Cerebellar nuclear complex (tissue), 1 donor: ENCODE measurements at places on chromosomes 6 and 20.

DNA sequence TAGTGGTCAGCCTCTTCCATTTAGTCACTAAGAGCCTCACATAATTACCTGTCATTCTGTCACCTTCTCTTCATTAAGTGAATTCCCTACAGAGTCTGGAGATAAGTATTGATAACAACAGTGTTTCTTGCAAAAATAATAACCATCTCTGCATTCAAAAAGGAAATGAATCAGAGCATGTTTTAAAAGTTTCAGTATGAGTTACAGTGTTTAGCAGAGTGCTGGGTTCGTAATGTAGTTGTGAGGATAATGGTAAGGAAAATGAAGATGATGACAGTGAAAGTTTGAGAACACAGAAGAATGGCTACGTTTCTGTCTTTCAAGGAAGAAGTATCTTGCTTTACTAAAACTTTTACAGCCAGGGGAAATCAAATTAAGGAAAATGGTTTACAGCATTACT, 31.3 kb downstream of the GPRC6A start:
- no peak for DNase-seq

DNA sequence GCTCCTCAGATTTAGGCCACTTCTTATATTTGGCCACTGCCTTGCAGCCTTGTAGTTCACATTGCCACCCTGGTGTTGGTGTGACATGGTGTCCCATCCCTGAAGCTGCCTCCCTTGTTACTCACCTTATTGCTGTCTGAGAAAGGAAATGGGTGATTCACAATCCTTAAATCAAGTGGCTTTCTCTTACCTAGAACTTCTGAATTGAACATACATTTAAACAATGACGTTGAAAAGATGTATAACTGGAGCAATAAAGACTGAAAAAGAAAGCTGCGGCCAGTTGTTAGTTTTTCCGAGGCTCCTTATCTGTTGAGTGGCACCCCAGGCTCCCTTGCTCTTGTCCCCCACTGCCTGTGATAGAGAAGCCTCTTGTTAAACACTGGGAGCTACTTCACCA, 28.8 kb upstream of the GNRH2 start:
- DNase-seq = no peak

GRCh38 chr6:48184648-48185047, 73.7 kb upstream of the PTCHD4 start:
- no peak for DNase-seq

GRCh38 chr6:95017922-95018321, 559.4 kb upstream of the MANEA start:
- no peak for DNase-seq

DNA sequence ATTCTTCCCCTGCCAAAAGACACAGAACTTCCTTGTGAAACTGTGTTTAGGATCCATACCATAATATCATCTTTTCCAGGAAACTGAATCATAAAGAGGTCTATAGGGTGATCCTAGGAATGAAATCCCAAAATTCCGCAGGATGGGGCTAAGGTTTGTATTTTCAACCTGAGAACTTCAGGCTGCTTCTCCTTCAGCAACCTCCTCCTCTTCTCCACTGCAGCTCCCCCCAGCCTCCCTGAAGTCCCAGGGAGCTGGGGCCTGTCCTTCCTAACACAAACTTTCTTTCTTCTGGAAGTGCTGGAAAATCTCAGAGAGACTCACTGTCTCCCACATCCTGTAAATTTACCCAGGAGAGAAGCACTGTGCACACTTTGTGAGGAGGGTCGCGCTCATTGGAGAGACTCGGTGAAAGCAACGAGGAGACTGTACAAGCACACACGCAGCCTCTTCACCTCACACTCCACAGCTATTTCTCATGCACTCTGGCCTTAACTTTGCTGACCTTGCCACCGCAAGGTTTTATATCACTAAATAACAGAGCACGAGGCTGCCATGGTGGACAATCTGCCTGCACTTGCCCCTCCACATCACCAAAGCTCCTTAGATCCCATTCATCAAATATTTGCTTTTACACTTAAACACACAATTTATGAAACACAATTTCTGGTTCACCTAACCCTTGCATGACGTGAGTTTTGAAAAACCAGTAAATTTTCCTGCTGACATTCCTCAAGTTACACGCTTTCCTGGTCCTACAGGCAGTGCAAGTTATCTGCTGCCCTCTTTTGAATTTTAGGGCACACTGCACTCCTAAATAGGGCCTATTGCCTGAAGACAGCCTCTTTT, 14.3 kb downstream of the ID4 start:
- DNase-seq = no peak

GRCh38 chr20:38764567-38765318, 16.5 kb downstream of the ACTR5 start:
- no peak for DNase-seq

DNA sequence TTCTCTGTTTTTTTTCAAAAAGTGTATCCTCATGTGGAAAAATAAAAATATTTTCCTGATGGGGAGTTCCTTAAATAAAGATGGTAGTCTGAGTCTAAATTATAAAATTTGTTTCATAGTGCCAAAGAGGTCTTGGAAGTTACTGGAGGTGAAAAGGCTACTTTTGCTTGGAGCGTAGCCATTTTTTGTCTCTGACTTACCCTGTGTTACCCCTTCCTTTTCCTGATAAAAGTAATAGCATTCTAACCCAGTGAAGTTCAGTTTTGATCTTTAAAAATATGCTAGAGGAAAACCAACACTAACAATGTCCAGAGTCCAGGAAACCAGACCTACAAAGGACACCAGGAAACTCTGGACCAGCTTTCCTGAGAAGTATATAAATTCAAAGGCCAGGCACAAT, 112.2 kb upstream of the FOXO3 start:
- no peak for DNase-seq

- peak; percentile 27 for DNase-seq
These were observed 47.6 kb downstream of the EPHA7 start for GRCh38 chr6:93371756-93372155.
